ENCODE measurements at places on chromosomes 16 and 17.

- DNase-seq: no peak
Observed at GRCh38 chr17:5003214-5003867, 5.6 kb downstream of the KIF1C start.

DNA sequence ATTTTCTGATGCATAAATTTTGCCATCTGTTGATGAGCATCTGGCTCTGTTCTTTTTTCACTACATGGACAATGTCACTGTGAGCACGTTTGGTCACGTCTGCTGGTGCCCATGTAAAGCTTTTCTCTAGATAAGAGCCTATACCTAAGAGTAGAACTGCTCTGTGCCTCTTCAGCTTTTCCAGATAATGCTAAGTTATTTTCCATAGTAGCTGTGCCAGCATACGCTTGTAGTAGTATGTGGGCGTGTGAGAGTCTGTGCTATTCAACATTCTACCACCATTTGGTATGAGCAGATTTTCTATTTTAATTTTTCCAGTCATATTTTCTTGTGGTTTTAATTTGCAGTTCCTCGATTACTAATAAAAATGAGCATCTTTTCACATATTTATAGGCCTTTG is 33.2 kb downstream of the VPS35L start:
- no peak for DNase-seq

GRCh38 chr17:81538651-81539570 is 10.7 kb downstream of the FSCN2 start:
- no peak for DNase-seq

GRCh38 chr16:68272507-68273209 is 8.3 kb downstream of the SLC7A6 start:
- DNase-seq: peak; percentile 34

DNA sequence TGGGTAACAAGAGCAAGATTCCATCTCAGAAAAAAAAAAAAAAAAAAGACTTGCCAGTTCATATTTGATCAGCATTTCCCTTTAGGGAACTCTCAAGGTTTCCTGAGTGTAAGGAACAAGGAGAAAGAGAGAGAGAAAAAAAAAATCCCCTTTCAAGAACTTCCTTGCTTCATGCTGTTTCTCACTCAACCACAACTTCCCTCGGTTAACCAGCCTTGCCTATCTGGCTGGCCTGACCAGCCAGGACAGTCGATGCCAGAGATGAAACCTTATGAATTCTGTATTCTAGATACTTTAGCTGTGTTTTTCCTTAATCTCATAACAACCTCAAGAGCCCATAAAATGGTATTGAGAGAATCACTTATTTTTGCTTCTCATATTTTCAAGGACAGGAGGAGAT is 2.6 kb upstream of the N4BP1 start:
- DNase-seq: no peak

- no peak for DNase-seq
Observed at GRCh38 chr16:50197582-50197981, 44.5 kb downstream of the TENT4B start.
